ENCODE measurements at places on chromosomes 7 and 10. TPM values are rescaled to one million over a fixed set of nuclear protein-coding genes. Genes with fewer than 3 reads are reported as not detected.
A peak's percentile ranks its signal among the peaks of the same experiment; 100 is the strongest.

DNA sequence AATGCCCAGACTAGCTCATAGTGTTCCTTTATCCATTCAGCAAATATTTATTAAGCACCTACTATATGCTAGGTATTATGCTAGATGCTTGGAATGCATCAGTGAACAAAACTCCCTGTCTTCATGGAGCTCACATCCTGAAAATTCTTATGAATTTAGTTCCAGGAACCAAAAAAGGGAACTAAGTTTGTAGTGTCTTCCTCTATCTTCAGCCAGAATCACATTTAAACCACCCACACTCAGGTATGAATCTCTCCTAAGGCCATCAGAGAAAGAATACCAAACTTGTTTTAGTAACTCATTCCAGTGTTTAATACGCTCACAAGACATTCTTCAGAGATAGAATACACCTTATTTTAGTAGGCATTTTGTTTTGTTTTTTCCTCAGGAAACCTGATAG lies 10.1 kb upstream of the EGR2 start:
- DNase-seq: no peak

- DNase-seq: no peak
Measured at GRCh38 chr7:45192621-45193041, 35.0 kb downstream of the RAMP3 start.

GRCh38 chr7:23474829-23475575 lies 4.7 kb upstream of the IGF2BP3 start:
- DNase-seq: no peak

DNA sequence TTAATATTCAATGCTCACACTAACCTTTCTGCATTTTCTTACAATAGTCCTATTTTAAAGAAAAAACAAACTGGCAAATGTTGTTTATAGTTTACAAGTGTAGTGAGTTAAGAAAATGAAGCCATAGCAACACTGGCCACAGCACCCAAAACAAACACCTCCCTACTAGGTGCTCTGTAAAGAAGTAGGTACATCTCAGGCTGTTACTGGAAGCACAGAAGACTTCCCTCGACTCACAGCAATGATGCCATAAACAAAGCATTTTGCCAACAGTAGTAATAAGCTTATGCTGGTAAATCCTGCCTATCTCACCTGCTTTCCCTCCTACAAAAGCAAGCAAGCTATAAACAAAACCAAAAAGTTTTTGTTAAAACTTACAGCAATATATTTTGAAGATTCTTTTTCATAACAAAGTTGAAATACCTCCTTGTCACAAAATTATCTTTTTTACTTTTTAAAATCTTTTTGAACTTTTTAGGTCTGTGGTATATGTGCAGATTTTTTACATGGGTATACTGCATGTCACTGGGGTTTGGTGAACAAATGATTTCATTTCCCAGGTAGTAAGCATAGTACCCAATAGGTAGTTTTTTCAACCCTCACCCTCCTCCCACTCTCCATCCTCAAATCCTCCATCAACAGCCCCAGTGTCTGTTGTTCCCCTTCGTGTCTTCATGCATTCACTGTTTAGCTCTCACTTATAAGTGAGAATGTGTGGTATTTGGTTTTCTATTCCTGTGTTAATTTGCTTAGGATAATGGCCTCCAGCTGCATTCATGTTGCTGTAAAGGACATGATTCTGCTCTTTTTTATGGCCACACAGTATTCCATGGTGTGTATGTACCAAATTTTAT lies 28.4 kb downstream of the COA1 start:
- DNase-seq: no peak

- DNase-seq: no peak
Measured at GRCh38 chr7:2808891-2809665, 35.0 kb downstream of the GNA12 start.

DNA sequence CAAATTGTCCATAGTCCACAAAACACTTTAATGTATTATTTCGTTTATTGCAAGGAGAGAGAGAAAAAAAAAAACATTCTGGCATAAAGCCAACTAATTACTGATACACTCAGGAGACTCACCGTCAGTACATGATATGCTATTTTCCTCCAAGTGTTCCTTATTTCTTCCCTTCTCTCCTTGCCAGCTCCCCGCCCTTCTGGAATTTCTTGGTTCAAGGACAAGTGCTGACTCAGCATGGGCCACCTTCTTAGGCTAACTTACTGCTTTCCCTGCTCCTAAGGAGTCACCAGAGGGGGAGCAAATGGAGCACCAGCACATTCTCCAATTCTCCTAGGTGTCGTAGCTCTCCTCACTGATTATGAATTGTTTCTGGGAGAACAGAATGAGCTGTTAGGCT lies 133.8 kb upstream of the HDAC9 start:
- DNase-seq: no peak

GRCh38 chr10:37401225-37401624 lies 275.8 kb downstream of the ANKRD30A start:
- DNase-seq: no peak

- DNase-seq: no peak
Measured at GRCh38 chr10:34576797-34577196, 238.3 kb downstream of the PARD3 start.

GRCh38 chr10:11443468-11444154 lies 167.8 kb downstream of the USP6NL start:
- DNase-seq: no peak

DNA sequence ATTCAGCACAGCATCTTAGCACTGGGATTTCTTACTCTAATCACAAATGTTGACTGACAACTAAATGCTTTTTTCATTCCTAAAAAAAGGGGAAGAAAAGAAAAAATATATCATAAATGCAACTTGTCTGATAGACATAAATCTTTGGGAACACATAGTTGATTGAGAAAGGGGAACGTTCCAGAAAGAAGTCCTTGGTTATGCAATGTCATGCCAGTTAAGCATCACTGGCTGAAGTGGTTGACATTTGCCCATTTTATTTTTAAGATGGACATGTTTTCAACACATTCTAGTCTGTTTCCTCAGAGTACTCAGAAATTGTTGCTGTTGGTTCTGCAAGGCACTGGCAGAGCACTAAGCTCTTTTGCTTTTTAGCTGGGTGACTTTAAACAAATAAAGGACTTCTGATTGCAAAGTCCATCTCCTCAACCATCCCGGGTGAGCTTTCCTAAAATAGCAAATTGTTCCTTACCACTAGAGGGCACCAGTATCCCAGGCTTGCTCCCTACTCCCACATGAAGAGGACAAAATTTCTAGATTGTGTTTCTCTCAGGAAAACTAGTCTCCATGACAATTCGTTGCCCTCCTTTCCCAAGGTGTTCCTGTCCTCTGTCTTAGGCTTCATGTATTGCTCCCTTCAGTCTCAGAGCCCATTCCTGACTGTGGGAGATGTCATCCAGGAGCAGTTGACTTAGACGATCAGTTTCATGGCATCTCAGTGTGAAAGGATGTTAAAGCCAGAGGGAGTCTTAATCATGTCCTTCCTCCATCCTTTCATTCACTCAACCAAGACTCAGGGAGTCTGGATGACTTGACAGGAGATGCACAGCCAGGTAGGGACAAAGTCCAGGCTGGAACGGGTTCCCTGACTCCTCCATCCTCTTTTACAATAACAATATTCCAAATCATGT lies 23.9 kb downstream of the OPALIN start:
- peak; percentile 26 for DNase-seq

- no peak for DNase-seq
Measured at GRCh38 chr7:115647712-115648111, 382.9 kb downstream of the TFEC start.

- no peak for DNase-seq
Measured at GRCh38 chr10:24814568-24815313, 91.1 kb upstream of the ARHGAP21 start.

- DNase-seq: no peak
Measured at GRCh38 chr10:14253079-14253478, 77.6 kb downstream of the FRMD4A start.

DNA sequence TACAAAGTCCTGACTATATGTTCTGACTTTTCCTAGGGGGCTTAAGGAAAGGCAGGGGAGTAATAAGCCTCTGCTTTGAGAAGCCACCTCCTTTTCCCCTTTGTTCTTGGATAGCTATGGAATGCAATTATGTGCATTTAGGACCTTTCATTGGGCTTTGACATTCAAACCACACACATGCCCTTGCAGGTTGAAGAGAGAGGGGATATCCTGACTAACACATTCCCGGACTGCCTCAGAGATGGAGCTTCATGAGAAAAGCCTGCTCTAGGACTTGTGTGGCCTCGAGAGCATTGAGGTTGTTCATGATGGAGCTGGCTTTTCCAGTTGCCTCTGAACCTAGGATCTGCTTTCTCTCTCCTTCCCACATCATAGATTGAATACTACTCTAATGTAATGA lies 694.5 kb downstream of the LRMDA start:
- no peak for DNase-seq

DNA sequence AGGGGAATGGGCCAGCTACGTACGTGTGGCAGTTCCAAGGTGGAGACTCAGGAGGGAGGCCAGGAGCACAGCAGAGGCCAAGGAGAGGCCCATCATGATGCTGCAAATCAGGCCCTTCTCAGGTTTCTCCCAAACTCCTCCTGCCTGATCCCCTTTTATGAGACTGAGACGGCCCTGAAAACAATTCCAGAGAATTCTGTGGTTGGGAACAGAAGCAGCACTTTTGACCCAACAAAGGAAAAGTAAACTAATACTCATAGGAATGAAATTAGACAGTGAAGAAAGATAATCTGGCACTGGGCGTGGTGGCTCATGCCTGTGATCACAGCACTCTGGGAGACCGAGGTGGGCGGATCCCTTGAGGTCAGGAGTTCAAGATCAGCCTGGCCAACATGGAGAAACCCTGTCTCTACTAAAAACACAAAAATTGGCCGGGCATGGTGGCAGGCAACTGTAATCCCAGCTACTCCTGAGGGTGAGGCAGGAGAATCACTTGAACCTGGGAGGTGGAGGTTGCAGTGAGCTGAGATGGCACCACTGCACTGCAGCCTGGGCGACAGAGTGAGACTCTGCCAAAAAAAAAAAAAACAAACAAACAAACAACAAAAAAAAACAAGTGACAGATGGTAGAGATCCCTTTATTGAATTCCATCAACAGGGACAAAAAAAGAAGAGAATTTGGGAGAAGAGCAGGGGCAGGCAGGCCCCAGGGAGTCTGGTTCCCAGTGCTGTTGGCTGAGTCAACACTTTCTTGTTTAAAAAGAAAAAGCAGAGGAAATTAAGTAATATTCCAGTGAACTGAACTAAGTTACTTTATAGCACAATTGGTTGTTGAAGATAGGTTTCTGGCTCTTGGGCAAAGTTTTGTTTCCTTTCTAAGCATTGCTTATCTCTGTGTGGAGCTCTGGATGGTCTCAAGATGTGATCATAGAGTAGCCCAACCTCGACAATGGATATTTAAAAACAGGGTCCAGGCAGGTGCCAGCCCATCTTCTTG lies at the start of gene CCL26:
TSS of gene CCL26 (minus strand) at position 131 of the 997 bp plus-strand sequence. CDS start at position 96, 35 bp downstream.
- DNase-seq: no peak

DNA sequence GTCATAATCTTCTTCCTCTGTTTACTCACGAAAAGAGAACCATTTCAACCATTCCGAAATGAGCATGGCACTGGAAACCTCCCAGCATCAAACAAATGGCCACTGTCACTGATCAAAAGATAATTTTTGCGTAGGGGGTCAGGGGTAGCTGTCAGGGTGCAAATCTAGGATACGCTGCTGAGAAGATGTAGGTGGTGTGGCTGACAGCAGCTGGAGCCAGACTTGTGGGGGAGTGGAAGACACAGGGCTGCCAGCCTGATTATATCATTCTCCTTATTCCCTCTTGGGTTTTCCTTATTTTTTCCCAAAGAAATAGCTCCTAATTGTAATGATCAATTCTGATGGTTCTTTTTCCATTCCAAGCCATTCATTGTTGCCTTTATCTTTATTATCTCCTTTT lies 266.1 kb downstream of the SORCS1 start:
- DNase-seq: no peak

GRCh38 chr7:34761627-34762026 lies 103.6 kb downstream of the NPSR1 start:
- DNase-seq: no peak

DNA sequence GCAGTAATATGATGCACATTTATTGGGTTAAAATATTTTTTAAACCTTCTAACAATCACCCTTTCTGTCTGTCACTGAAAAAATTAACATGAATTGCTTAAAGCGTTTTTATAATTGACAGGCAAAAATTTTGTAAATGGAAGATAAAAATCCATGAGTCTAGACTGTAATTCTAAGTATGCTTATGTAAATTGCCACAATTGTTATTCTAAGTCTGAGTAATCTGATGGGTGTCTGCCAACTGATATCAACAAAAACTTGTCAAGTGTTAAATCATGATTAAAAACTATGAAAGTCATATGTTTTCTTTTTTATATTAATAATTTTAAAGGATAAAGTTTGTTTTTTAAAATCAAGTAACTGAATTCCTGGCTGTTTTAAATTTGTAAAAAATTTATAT lies 208.2 kb downstream of the CDK14 start:
- DNase-seq: no peak

GRCh38 chr10:45602082-45602730 lies 70.4 kb downstream of the ZFAND4 start:
- no peak for DNase-seq

DNA sequence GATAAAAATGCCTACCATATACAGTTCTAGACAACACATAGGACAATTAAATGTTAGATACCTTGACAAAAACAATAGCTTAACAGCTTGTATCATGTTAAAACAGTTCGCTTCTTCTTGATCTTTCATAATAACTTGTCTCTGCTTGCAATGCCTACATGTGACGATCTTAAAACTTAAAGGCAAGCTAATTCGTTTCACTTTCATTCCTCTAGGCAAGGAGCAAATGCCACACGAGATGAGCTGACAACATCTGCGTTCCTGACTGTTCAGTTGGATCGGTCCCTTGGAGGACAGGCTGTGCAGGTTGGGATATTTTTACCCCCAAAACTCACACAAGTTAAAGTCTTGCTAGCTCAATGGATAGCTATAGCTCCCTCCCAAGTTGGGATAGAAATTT lies 51.6 kb upstream of the ARL4A start:
- DNase-seq: no peak

The PSTK gene
- polyA plus RNA-seq: 10.1 TPM

The PALD1 gene
- 11.2 TPM for polyA plus RNA-seq

The SUN3 gene
- polyA plus RNA-seq: not detected

The PON3 gene
- 2.4 TPM for polyA plus RNA-seq

The CYP3A7 gene
- 1.5 TPM for polyA plus RNA-seq

The PRSS37 gene
- 0.40 TPM for polyA plus RNA-seq

The CCSER2 gene
- polyA plus RNA-seq: 26.2 TPM

The OR2A42 gene
- 2.0 TPM for polyA plus RNA-seq
